Stimulated activated CD8-positive, alpha-beta memory T cell treated with anti-CD3 and anti-CD28 coated beads, Interleukin-7, amount 100 ng/mL, for 1 hour (primary cell): ENCODE measurements at places on chromosomes 2 and 18.

GRCh38 chr18:22052405-22053105, 116.8 kb upstream of the GATA6 start:
- no peak for DNase-seq

- DNase-seq: no peak
Observed at GRCh38 chr2:200687922-200688920, 102.4 kb downstream of the AOX1 start.

DNA sequence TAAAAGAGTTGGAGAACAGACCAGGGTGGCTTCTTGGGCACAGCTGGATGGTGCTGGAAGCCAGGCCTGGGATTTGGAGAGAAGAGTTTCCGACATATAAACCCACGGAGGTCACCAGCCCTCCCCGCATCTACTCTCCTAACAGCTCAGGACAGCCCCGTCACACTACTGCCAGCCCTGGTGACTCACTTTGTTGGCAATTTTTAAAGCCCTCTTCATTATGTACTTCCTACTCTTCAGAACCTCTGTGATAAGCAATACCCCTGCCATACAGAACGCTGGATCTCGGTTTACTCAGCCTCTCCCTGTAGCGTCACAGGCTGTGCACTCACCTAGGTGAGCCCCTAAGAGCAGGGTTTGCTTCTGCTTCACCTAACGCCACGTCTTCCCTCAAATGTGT, 48.1 kb downstream of the ID2 start:
- no peak for DNase-seq

DNA sequence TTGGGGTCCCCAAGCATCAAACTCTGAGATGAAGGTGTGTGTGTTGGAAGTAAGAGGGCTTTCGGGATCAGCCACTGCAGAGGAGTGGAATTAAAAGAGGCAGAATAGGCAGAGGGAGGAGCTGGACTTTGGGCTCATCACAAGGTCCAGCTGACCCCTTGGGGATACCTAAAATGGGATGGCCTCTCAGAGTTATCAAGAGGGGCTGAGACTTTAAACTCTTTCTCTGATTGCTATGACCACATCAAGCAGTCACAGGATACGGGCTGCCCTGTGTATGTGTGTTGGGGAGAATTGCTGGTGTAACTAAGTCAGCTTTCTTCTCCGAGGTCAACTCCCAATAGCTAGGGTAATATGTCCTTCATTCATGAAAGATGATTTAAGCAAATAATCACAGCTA, 127.7 kb upstream of the SLC14A2 start:
- DNase-seq: no peak

- no peak for DNase-seq
Observed at GRCh38 chr18:59617468-59617932, 79.7 kb downstream of the CCBE1 start.

DNA sequence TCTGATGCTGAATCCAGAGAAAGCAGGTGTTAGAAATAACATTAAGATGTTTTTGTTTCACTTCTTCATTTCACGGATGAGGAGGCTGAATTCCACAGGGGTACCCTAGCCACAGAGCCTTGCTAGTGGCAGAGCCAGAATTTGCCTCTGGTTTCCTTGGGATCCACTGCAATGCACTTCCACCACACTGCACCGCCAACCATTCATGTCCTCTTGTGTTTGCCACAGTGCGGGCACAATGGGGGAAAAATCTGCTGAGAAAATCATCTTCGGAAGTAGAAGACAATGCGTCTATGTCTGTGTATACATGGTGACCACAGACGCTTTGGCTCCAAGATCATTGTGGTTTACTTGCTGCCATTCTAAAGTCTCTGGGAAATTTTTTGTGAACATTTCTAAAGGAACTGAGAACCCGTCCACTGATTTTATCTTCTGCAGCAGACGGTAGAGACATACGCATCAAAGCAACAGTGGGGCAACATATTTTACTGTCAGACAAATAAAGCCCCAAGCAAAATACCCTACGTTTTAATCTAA, 14.9 kb downstream of the ICOS start:
- DNase-seq: no peak

DNA sequence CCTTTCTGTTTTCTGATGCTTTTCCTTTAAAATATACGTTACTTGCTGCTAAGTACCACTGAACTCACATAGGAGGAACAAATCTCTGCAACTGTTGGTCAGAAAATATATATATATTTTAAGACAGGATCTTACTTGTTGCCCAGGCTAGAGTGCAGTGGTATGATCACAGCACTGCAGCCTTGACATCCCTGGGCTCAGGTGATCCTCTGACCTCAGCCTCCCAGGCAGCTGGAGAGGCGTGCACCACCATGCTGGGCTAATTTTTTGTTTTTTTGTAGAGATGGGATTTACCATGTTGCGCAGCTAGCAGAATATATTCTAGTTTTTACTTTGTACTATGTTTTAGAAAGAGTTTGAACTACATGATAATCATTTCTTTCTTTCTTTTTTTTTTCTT, 51.5 kb downstream of the EHBP1 start:
- DNase-seq: no peak

GRCh38 chr2:164234074-164234473, 387.2 kb downstream of the GRB14 start:
- DNase-seq: no peak

GRCh38 chr2:32678825-32679224, 51.0 kb downstream of the TTC27 start:
- DNase-seq: no peak

GRCh38 chr2:61262699-61263098, 100.7 kb downstream of the C2orf74 start:
- DNase-seq: no peak

DNA sequence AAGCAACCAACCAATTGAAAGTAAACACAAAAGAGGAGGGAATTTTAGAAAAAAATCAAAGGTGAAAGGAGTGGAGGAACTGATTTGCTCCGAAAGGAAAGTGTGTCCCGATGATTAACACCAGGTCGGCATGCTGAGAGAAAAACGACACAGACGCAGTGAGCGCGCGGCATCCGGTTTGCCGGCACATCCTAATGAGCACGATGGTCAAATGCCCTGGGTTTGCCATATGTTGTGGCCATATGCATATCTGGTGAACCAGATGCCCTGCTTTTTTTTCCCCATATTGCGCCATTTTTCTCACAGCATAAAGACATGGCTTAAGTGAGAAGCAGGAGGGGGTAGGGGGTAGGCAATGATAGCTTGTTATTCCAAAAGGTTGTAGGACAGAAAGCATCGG, 626.7 kb downstream of the BCL11A start:
- DNase-seq: no peak

DNA sequence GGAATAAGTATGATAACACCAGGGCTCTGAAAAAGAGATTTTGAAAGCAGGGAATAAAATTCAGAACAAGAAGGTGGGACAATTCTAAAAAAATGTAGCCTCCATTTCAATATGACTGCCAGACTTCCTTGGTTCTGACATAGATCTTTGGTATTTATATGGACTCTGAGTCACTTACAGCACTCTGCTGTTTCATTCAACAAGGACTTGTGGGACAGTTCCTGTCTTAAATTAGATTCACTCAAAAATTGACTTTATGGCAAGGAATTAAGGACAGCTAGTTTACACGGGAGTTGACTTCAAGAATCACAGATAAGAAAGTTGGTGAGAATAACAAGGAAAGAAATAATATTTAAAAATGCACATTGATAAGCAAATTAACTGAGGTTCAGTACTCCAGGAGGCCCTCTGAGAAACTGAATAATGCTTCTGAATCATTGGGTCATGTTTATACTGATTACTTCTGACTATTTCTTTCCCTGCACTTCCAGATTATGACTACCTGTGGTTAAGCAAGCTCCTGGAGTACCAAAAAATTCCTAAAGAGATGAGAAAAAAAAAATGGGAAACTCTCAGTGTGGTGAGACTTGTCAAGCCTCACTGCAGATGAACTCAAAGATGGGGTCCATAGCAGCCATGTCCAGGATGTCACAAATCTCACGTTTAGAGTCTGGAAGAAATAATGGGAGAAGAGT, 828.3 kb upstream of the PIK3C3 start:
- DNase-seq: no peak

- DNase-seq: no peak
Observed at GRCh38 chr2:10947446-10948187, 35.9 kb downstream of the KCNF1 start.

DNA sequence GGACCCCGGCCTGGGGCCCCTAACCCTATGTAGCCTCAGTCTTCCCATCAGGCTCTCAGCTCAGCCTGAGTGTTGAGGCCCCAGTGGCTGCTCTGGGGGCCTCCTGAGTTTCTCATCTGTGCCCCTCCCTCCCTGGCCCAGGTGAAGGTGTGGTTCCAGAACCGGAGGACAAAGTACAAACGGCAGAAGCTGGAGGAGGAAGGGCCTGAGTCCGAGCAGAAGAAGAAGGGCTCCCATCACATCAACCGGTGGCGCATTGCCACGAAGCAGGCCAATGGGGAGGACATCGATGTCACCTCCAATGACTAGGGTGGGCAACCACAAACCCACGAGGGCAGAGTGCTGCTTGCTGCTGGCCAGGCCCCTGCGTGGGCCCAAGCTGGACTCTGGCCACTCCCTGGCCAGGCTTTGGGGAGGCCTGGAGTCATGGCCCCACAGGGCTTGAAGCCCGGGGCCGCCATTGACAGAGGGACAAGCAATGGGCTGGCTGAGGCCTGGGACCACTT, 16.4 kb downstream of the EMX1 start:
- no peak for DNase-seq

DNA sequence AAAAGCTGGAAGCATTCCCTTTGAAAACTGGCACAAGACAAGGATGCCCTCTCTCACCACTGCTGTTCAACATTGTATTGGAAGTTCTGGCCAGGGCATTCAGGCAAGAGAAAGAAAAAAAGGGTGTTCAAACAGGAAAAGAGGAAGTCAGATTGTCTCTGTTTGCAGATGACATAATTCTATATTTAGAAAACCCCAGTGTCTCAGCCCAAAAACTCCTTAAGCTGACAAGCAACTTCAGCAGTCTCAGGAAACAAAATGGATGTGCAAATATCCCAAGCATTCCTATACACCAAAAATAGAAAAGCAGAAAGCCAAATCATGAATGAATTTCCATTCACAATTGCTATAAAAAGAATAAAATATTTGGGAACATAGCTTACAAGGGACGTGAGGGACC, 11.1 kb downstream of the SLC8A1 start:
- DNase-seq: no peak

GRCh38 chr18:8794156-8794933, 89.0 kb downstream of the MTCL1 start:
- no peak for DNase-seq

DNA sequence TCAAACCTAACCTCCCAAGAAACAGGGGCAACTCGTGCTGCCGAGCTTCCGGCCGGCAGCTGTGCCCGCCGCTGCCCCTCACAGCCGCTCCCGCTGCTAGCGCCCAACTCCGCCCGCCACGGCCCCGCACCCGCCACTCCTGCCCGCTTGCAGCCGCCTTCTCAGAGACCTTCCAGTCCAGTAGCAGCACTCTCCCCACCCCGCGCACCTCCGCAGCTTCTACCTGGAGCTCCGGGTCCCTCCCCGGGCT, 722 bp upstream of the C2orf15 start:
- no peak for DNase-seq

DNA sequence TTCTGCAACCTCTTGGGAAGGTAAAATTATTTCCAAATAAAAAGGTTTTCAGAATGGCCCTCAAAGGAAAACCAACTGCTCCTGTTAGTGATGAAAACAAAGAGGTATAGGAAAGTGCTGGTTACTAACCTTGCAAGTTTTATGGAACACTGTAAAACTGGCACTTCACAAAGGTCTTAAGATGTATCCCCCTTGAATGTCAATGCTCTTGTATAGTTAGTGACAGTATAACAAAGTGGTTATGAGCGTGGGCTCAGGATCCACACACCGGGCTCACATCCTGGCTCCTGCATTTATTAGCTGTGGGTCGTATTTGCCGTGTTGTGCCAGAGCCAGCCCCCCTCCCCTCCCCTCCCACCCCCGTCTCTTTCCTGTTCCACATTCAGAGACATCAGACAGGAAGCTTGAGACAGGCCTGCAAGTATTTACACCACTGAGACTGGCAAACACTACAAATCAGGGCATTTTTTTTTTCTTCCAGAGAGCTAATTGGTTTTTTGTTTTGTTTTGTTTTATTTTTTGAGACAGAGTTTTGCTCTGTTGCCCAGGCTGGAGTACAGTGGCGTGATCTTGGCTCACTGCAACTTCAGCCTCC, 9.2 kb upstream of the DNPEP start:
- DNase-seq: no peak

- no peak for DNase-seq
Observed at GRCh38 chr18:74529378-74529777, 4.9 kb upstream of the CNDP1 start.
